ENCODE measurements at places on chromosomes 3 and 15.

DNA sequence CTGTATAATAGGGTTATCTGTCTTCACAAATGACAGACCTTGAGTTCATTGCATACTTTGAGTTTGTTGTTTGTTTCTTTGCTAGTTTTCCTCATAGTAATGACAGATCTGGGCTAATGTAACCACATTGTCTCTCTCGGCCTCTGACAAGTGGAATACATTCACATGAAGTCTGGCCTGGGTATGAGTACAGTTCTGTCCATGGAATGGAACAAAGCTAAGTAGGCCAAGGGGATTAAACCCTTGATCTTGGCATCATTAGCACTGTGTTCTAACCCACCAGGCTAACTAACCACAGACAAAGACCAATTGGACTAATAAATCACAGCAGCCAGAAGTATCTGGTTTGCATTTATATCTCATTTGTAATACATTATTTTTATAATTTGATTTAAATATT is 7.6 kb upstream of the VGLL3 start:
- DNase-seq: no peak

DNA sequence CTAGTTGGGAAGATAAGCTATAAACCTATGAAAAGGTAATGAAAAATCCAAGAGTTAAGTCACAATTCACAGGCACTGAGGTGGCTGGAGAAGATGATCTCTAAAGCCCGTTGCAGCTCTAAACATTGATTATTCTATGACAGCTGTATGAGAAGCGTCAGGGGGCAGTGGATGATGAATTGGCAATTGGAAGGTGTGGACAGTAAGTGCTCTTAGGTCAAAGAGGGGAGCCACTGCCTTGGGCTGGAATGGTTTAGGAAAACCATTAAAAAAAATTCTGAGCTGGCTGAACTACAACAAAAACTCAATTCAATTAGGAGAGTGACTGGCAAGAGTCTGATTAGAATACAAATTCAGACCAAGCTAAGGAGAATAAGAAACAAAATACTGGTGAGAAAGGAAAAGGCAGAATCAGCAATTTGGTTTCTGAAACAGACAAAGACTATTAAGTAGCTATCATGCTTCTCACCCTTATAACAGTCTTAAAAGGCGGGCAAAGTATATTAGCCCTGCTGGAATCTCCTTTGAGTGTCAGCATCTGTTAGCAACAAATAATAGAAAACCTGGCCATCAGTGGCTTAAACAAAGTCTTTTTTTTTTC is 8.8 kb upstream of the NMD3 start:
- no peak for DNase-seq

- no peak for DNase-seq
Measured at GRCh38 chr3:45321607-45322391, 66.6 kb upstream of the LARS2 start.

GRCh38 chr15:79990997-79991334 is 20.0 kb upstream of the BCL2A1 start:
- DNase-seq: no peak

DNA sequence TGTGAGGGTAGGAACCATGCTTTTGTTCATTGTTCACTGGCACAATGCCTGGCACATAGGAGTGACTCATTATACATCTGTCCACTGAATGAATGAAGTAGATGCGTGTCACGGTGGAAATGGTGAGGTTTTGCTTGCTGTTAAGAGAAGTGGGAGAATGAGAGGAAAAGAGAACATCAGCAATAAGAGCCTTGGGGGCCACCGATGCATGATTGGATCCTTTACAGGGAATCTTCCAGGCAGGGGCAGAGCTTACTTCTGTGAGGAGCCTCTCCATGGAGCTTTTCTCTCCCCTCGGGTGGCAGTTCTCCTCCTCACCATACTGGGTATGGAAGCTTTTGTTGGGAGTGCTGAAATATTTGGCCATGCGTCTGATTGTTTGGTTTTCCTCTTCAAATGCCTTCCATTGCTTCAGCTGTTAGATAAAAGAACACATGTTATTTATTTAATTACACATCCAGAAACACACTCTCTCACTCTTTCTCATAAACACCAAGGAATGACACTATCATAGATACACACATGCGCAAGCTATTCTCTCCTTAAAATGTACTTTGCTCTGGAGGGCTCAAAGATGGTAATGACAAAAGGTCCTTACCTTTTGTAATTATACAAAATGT is 78.9 kb upstream of the GSK3B start:
- no peak for DNase-seq

DNA sequence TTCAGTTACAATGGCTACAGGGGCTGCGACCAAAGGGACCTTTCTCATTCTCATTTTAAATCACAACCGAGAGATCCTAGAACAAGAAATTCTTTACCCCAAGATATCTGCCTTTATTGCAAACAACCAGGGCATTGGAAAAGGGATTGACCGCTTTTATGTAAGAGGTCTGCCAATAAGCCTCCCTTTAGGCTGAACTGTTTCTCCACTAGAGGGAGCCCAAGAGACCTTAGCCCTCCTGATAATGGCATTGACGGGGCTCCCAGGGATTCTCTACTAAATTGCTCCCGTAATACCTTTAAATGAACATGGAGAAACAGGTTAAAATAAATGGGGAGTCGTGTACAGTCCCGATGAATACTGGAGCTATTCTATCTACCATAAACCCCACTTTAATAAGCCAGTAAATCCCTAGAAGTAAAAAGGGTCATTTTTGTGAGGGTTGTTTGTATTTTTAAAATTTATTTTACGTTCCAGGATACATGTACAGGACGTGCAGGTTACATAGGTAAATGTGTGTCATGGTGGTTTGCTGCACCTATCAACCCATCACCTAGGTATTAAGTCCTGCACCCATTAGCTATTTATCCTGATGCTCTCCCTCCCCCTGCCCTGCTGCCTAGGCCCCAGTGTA is 7.5 kb upstream of the IGSF10 start:
- no peak for DNase-seq

DNA sequence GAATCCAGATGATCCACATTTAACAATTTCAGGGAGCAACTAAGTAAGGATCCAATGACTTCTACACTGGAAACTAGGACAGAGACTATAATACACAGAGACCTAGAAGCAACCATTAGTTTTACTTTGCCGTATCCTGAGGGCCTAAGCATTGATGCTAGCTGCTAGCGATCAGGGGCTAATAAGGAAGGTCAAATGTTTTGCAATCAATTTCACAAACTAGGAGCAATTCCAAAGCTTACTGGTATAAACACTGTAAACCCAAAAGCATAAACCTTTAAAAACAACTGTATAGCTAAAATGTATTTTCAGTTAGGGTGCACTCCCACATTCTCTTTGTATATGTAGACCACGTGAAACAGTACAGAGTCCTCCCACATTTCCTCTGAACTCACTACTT is 31.5 kb downstream of the FBN1 start:
- DNase-seq: no peak

DNA sequence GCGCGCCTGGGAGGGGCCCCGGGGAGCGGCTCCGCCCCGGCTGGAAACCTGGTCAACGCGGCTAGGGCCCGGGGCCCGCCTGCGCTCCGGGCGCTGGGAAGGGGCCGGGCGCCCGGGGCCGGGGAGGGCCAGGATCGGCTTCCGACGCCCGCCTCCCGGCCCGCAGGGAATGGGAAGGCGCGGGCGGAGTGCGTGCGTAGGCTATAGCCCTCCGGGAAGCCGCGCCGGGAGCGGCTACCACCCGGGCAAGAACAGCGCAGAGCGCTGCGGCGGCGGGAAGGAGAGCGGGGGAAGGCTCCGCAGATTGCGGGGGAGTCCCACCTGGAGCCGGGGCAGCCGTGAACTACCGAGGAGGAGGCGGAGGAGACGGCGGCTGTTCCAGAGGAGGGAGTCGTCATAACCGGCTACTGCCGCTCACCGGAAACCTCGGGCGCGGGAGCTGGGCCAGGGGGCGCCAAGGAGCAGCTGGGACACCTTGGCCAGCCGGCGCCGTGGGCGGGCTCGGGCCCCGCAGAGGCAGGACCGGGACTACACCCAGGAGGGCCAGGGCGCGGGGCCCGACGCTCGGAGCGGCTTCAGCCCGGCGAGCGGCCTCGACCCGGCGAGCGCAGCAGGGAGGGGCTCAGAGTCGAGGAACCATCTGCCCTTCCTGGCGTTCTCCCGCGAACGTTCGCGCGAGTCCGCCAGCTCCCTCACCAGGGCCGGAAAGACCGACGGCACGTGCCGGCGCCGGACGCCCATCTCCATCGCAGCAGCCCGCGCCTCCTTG is at the start of gene EOGT:
Gene EOGT (minus strand): TSS at position 432 of the 769 bp plus-strand sequence. CDS start 3,838 bp downstream, outside the sequence.
- DNase-seq: peak; percentile 73

DNA sequence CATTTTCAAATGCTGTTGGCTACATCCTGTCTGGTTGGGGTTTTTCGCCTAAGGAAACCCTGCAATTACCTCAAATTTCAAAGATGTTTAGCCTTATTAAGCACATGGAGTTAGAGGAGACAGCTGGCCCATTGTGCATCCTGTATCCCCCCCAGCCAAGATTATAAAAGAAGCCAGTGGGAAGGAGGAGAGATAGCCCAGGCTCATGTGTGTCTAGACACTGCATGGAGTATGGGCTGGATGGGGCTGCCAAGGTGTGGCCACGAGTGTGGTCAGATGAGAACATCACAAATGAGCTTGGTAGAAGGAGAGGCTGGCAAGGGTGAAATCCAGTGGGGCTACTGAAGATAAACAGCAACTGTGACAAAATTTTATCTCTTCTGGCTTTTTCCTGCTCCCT is 270.0 kb upstream of the TBC1D5 start:
- no peak for DNase-seq

GRCh38 chr3:156038869-156039268 is 81.5 kb upstream of the KCNAB1 start:
- DNase-seq: no peak

DNA sequence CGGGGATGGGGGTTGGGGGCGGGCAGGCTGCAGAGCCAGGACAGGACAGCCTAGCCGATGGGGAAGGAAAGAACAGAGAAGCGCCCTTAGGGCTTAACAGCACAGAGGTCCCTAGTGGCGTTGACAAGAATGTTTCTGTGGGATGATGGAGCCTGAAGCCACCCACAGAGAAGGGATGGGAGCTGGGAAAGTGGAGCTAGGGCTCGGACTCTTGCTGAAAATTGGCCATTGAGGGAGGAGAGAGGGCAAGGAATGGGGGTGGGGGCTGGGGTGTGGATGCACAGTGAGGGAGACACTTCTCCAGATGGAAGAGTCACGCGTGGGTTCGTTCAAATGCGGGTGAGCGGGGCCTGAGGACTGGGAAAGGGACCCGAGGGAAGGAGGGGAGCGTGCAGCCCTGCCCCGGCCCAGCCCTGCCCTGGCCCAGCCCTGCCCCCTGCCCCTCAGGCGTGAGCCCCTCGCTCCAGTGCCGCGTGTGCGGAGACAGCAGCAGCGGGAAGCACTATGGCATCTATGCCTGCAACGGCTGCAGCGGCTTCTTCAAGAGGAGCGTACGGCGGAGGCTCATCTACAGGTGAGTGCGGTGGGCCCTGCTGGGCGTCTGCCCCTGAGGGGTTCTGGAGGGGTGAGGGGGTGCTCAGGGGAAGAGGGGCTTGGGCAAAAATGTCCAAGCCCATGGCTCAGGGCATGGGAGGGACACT is 832 bp downstream of the NR2E3 start:
- DNase-seq: no peak

DNA sequence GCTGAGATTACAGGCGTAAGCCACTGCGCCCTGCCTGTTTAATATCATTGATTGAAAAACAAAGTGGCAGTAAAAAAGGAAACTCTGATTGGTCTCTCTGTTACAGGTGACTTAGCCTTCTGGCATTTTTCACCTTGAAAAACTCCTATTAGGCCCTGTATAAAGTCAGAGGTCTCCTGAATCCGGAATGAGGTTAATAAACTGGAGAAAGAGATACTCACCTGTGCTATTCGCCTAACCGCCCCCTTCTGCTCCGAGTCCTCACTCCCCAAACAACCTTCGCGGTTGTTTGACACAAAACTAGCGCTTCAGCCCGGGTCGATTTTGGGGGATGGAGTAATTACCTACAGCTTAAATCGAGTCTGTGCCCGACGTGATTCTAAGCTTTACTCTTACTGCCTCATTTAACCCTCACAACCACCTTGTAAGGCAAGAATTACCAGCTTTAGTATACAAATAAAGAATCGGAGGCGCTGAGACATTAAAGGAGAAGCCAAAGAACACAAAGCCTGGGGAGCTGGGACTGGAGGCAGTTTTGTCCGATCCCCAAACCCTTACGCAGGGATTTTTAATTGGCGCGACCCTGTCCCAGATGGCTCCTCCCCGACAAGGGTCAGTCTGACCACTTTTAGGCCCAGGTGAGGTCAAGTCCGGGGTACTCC is 441 bp downstream of the CEP70 start:
- DNase-seq: no peak

DNA sequence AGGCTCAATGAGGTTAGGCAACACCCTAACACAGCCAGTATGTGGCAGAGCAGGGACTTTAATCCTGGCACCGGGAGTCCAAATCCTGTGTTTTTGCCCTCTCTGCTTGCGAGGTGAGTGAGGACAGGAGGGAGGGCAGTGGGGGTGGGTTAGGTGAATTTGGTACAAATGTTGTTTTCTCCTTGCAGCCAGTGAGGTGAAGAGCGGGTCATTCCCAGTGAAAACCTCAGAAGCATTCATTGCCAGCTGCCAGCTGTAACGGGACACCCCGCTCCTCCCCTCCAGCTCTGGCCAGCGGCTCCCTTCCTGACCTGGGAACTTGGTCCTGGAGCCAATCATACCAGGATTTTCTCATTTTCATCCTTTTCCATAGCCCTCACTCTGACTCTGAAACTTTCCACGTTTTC is 45.7 kb upstream of the RAB6B start:
- DNase-seq: no peak

DNA sequence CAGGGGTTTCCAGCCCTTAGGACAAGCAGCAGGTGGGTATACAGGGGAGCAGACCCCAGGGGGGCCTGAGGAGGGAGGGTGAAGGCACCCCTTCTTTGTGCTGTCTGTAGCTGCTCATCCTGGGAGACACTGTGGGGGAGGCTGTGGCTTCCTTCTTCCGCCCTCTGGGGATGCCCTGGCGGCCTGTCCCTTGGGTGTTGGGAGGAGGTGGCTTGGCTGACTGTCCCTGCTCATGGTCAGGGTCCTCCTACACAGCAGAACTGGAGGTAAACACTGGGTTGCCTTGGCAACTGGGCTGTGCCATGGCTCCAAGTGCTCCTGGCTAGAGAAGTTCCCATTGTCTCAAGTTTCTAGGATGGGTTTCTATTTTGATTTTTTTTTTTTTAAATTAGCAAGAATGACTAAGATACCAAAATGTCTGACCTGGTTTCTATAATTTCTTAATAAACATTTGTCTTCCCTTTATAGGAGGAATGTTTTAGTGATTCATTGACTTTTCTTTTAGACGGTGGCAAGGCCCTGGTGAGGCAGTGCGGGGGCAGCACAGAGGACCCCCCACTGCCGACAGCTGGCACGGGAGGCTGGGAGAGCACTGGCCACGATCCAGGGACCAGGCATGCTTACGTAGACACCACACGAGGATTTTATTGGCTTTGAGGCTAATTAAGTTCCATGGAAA is 12.4 kb downstream of the KLF13 start:
- DNase-seq: no peak

- no peak for DNase-seq
Measured at GRCh38 chr3:58003093-58003492, 5.1 kb upstream of the FLNB start.

Data from GM12891 (cell line).